ENCODE measurements at places on chromosomes 6 and 20.

GRCh38 chr6:151063352-151063751 is 176.4 kb upstream of the AKAP12 start:
- DNase-seq: no peak

- DNase-seq: no peak
These were observed 22.3 kb downstream of the PPP1R14C start for GRCh38 chr6:150165020-150165702.

DNA sequence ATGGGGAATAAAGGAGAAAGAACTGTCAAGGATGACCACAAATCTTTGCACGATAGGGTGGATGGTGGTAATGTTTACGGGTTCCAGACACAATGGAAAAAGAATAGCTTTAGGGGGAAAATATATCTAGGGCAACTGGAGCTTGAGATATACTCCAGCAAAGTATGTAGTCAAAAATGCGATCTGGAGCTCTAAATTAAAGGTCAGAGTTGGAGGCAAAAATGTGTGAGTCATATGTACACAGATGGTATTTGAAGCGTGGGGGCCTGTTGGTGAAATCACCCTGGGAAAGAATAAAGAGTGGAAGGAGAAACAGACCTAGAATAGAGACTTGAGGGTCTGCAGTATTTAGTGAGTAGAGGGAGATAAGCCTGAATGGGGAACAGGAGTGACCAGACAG is 633.9 kb upstream of the CHD6 start:
- DNase-seq: no peak

- no peak for DNase-seq
These were observed 233.9 kb downstream of the PRL start for GRCh38 chr6:22062807-22063408.

DNA sequence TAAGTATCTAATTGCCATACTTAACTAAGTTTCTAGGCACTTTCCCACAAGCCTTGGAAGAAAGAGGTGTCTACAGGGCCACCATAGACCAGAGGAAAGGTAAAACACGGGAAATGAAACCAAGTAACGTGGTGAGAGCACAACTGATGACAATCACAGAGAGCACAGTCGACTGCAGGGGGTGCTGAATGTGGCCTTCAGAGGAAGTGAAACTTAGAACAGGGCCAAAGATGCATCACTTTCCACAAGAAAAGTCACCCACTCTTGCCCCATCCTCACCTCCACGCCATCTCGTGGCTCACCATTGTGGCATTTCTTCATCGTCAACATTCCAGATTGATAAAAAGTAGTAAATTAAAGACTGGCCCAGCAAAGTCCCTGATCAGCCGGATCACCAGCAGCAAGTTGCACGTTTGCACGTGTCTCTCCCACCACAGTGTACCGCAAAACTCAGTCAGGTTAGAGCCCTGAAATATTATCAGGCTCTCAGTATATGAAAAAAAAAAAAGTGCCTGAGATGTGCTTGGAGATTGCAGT is 31.4 kb downstream of the HIVEP2 start:
- DNase-seq: no peak

DNA sequence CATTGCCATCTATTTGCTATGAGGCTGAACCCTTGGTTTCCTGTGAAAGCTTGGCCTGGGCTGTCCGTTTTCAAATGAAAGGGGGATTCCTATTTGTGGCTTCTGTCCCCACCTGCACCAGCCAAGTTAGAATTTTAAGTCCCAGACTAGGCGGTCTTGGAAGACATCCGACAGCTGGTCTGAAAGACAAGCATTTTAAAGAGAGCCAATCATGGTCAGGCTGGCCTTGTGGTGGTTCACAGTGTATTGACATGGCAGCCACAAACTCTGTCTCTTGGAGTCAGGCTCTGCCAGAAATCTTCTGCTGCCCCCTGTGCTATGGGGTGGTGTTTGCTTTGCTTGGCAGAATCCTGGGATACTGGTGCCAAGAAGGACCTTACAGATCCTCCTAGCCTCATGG is 319.2 kb upstream of the MOCS1 start:
- DNase-seq: no peak

DNA sequence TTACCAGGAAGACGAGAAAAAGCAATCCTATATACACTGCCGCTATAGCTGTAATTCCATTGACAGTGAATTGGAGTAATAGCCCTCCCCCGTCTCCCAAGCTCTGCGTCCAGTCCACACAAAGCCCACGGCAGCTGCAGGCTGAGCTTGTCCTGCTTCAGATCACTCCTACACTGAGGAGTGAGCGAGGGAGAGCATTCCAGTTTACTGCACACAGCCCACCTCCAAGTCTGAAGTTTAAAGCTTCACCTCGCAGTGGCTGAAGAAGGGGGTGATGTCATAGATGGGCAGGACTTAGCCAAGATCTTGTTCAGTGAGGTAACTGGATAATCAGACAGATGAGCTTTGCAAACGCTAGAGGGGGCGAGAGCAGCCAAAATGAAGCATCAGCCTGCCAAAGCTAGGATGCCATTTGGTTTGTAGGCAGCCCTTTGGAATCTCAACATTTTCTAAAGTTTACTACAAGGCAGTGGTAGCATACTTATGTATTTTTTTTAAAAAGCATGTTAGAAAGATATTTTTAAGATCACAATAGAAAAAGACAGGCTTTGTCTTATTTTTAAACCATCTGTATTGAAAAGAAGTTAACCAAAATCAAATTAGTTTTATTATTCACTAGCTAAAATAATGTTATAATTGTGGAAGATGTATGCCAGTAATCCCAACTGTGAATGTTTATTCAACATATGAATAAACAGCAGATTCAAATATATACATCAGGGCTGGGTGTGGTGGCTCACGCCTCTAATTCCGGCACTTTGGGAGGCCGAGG is at the start of gene FLRT3:
TSS of gene FLRT3 (minus strand) at position 213 of the 772 bp plus-strand sequence. CDS start 10,106 bp downstream, outside the sequence.
- DNase-seq: peak; percentile 96

GRCh38 chr6:44512868-44513741 is 125.6 kb downstream of the CDC5L start:
- no peak for DNase-seq

- no peak for DNase-seq
These were observed 87.0 kb downstream of the PPP1R3G start for GRCh38 chr6:5172041-5172653.

GRCh38 chr20:44439318-44439717 is 36.4 kb upstream of the TTPAL start:
- no peak for DNase-seq

DNA sequence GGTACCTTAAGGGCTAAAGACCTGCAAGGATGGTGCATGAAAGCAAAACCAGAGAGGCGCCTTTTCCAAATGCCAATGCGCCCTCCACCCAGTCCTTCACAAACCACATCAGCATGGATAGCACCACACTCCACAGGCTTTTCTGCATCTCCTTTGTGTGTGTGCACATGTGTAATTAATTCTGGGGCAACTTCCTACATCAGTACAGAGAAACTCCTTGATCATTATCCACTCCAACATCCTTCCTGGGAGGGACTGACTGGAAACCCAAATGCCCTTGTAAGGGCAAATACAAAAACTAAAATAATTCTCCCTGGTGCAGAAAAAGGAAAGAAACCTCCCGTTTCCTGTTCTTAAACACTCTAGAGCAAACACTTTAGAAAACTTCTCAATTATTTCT is 10.8 kb downstream of the SLC52A3 start:
- no peak for DNase-seq

DNA sequence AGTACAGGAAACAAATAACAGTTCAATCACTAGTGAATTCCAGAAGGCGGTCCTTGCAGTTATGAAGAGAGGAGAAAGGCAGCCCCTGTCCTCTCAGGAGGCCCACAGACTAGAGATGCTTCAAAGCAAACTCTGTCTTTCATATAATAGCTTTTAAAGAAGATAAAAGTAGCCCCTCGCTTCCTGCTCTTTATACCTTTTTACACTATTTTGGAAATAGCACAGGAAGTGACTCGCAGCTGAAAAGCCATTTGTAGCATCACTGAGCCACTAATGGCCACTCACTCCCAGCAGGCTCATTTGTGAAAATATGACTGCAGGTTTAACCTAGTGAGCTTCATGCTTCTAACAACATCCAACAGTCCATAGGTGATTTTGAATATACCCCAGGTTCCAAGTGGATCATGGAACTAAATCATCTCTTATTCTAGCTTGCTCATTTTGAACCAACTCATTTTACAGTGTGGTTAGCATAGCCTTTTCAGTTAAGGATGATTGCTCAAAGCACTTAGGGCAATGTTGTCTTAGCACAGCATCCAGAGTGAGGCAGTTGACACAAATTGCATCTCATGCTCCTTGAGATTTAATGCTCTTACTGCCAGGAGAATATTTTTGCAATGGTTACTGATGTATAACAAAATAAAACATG is 136.0 kb upstream of the NRSN1 start:
- no peak for DNase-seq

- DNase-seq: no peak
These were observed 567.4 kb downstream of the COL12A1 start for GRCh38 chr6:74638412-74638811.

DNA sequence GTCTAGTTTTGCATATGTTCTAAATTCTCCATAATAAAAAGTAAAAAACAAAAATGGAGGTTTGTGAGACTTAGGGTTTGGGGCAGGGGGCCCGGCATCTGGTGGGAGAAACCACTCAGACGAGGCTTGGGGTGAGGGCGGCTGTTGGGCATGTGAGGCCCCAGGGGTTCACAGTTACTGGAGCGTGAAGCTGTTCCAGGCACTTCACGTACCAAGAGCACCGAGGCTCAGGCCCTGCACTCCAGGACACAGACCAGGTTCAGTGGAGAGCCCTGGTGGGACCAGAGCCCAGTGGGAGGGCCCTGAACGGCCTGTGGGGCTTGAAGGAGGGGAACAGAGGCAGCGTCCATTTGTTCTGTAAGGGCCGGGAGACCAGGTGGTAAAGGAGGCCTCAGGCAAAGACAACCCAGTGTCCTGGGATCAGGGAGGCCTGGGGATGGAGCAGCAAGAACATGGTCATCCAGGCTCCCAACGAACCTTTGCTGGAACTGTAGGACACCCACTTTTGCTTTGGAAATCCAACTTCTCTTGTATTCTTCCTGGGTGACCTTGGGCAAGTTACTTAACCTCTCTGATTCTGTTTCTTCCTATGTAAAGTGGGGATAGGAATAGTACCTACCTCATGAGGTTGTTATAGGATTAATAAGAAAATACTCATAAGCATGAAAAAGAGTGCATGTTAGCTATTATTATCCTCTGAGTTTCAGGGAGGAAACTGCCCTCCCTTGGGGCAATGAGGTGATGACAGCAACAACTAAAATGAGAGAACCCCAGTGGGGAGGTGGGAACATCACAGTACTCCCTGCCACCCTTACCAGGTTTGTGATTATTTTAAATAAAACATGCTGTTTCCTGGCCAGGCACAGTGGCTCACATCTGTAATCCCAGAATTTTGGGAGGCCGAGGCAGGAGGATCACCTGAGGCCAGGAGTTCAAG is 1.1 kb upstream of the FGD2 start:
- no peak for DNase-seq

- no peak for DNase-seq
These were observed 89.0 kb upstream of the LYRM2 start for GRCh38 chr6:89727501-89727900.

- DNase-seq: no peak
These were observed at the start of gene BPIFB4 for GRCh38 chr20:33079259-33079658. BPIFB4 (plus strand) TSS chr20:33079643; CDS start chr20:33081527, 1,884 bp downstream.

GRCh38 chr20:1637226-1637625 is 17.4 kb upstream of the SIRPB1 start:
- no peak for DNase-seq

DNA sequence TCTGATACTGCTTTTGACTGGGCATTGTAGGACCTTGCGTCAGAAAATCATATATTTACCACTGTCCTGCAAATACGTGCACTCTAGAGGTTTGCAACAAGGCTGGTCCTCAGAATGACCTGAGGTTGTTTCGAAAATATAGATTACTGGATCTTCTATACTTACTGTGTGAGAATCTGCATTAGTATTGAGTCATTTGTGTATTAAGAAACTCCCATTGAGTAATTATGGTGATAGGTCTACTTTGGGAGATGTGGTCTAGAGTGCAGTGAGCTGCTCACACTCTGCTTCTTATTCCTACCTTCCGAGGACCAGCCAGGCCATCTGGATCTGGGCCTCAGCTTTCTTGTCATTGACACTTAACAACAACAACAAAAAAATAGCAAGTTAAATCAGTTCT is 9.6 kb downstream of the KLHL32 start:
- DNase-seq: no peak

GRCh38 chr6:19569563-19569962 is 267.6 kb upstream of the ID4 start:
- DNase-seq: no peak
